ENCODE measurements at places on chromosomes 7 and 10.

DNA sequence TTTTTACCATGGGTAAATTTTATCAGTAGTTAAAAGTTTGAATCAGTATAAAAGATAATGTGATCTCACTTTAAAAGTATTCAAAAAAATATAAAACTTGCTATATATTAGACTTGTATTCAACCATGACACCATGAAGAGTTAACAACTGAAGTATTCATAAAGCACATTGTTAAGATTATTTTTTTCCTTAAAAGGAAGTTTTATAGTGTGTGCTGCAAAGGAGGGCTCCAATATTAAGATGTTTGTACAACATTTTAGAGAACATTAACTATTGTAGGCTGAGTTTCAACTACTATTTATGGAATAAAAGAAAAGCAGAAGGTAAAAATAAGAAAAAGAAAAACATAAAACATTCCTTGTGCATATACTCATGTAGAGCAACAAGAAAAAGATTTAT is 24.5 kb upstream of the CUBN start:
- DNase-seq: no peak

DNA sequence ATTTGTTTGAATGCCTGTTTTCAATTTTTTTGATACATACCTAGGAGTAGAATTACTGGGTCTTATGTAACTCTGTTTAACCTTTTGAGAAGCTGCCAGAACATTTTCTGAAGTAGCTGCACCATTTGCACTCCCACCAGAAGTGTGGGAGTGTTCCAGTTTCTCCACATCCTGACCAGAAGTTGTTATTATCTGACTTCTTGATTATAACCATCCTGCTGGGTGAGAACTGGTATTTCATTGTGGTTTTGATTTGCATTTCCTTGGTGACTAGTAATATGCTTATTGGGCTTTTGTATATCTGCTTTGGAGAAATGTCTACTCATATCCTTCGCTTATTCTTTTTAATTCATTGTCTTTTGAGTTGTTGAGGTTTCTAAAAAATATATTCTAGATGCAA is 117.2 kb upstream of the GLCCI1 start:
- no peak for DNase-seq

- no peak for DNase-seq
Observed at GRCh38 chr10:71375952-71376351, 20.8 kb upstream of the CDH23 start.

DNA sequence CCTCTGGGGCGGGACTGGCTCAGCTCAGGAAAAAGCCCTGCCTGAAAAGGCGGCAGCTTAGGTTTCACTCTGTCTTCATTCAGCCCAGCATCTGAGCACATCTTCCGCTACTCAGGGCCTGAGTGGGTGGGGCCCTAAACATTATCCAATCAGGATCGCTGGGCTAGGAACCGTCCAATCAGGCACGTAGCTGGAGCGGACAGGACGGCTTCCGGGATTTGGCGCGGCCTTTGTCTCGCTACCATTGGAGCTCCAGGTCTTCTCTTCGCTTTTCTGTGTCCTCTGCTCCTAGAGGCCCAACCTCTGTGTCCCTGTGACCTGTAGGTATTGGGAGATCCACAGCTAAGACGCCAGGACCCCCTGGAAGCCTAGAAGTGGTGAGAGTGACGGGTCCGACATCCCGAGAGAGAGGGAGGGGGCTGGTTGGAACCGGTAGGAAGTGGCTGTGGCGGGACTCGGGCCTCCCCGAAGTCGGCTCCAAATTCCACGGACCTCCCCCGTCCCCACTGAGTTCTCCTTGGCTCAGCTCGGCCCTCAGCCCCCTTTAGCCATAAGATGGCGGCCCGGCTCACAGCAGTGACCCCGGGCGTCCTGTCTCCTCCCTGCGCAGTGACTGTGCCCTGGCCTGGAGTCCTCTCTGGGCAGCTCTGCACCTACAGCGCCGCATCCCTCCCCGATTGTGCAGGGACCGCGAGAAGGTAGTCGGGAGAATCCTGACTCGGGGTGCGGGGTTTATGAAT is 99.1 kb downstream of the ZNF680 start:
- DNase-seq: no peak

DNA sequence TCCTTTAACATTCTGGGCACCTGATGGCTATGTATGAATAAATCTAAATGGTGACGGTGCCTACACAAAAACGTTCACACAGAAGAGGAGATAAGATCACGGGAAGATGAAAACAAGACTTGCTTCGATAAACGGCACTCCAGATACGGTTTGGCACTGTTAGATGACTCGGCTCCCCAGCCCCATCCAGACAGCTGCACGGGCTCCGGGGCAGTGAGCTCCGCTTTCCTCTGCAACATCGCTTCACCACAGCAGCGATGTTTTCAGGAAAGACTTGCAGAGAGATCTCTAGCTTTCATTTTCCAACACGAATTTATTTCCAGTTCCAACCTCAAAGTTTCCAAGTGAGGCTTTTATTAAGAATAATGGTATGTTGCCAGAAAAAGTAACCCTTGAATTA is 132.1 kb downstream of the KLF6 start:
- no peak for DNase-seq
